Activated CD4-positive, alpha-beta T cell treated with anti-CD3 and anti-CD28 coated beads for 36 hours (primary cell): ENCODE measurements at places on chromosomes 13 and 19. TPM values are rescaled to one million over a fixed set of nuclear protein-coding genes. Genes with fewer than 3 reads are reported as not detected.

DNA sequence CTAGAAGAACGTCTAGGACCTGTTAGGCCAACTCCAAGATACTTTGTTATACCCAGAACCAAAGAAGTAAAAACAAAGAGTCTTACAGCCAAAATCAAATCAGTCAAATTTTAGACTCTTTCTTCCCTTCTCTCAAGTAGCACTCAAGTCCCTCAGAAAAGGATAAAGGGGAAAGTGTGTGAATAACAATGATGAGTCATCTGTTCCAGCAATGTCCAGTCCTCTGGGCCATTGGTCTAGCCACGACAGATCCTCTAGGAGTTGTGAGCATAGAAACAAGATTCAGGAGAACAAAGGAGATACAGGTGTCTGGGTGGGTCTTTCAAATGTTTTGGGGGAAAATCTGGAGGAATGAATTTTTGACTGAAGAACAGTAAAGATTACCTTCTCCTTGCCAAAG is 36.3 kb downstream of the STOML3 start:
- H3K27ac ChIP-seq = no peak overlapping the region
- no peaks in the 10 kb centered on the region for H3K36me3 ChIP-seq
- H3K4me3 ChIP-seq = no peak overlapping the region
- DNase-seq = no peak
- H3K27me3 ChIP-seq = peaks cover 8% of the 10 kb centered on the region
- H3K4me1 ChIP-seq = peaks cover 6% of the 10 kb centered on the region

- no peak for DNase-seq
- no peak overlapping the region for H3K27ac ChIP-seq
- no peaks in the 10 kb centered on the region for H3K36me3 ChIP-seq
- peaks cover 6% of the 10 kb centered on the region for H3K4me1 ChIP-seq
These were observed 83.5 kb upstream of the STARD13 start for GRCh38 chr13:33369073-33369472.

GRCh38 chr19:15453906-15454860 is 4.4 kb upstream of the WIZ start:
- DNase-seq = no peak
- H3K36me3 ChIP-seq = peaks cover 61% of the 10 kb centered on the region
- no peaks in the 10 kb centered on the region for H3K27me3 ChIP-seq
- peaks cover 11% of the 10 kb centered on the region for H3K4me1 ChIP-seq

- DNase-seq = no peak
- H3K27ac ChIP-seq = no peak overlapping the region
- H3K4me3 ChIP-seq = no peak overlapping the region
- no peaks in the 10 kb centered on the region for H3K27me3 ChIP-seq
- no peaks in the 10 kb centered on the region for H3K4me1 ChIP-seq
These were observed 56.1 kb upstream of the ATXN8OS start for GRCh38 chr13:70051531-70051930.

- no peaks in the 10 kb centered on the region for H3K27me3 ChIP-seq
- no peaks in the 10 kb centered on the region for H3K4me1 ChIP-seq
- H3K27ac ChIP-seq = no peak overlapping the region
- no peak overlapping the region for H3K4me3 ChIP-seq
These were observed 186.2 kb downstream of the VWA8 start for GRCh38 chr13:41774605-41775218.

DNA sequence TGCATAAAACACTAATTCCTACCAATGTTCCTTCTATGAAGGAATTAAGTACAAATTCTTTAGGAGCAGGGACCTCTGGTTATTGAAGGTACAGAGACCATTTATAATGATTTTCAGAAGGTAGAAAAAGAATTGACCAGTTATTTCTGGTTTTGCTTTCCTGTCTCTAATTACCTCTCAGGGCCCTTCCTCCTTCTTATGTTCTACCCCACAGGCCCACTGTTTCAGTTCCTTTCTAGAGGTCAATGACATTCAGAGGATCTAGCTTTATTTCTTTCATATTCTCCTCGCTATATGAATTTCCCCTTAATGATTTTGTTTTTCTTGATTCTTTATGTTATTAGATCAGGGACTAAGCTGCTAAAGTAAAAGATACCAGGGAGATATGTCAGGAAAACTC is 345.0 kb upstream of the SPRY2 start:
- H3K27me3 ChIP-seq = no peaks in the 10 kb centered on the region
- no peak overlapping the region for H3K27ac ChIP-seq
- peaks cover 2% of the 10 kb centered on the region for H3K36me3 ChIP-seq
- no peaks in the 10 kb centered on the region for H3K4me1 ChIP-seq
- DNase-seq = no peak

GRCh38 chr13:113373811-113374485 is 10.0 kb upstream of the GRTP1 start:
- no peaks in the 10 kb centered on the region for H3K4me1 ChIP-seq
- H3K36me3 ChIP-seq = no peaks in the 10 kb centered on the region
- no peak overlapping the region for H3K27ac ChIP-seq
- H3K4me3 ChIP-seq = no peak overlapping the region
- H3K27me3 ChIP-seq = peaks cover 5% of the 10 kb centered on the region

GRCh38 chr13:67238277-67238859 is 8.2 kb upstream of the PCDH9 start:
- H3K4me3 ChIP-seq = no peak overlapping the region
- no peaks in the 10 kb centered on the region for H3K36me3 ChIP-seq
- H3K27me3 ChIP-seq = no peaks in the 10 kb centered on the region
- DNase-seq = no peak

DNA sequence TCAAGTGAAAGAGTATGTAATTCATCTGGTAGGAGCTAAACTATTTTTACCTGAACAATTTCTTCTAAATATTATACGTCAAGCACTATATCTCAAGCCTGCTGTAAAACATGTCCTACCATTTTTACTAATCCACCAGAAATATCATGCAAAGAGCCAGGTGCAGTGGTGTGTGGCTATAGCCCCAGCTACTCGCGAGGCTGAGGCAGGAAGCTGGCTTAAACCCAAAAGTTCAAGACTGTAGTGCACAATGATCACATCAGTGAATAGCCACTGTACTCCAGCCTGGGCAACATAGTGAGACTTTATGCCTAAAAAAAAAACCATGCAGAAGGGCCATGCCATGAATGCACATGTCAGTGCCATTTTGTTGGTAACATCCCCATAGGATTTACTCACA is 20.7 kb upstream of the CLN5 start:
- no peak for DNase-seq
- no peak overlapping the region for H3K27ac ChIP-seq
- H3K36me3 ChIP-seq = no peaks in the 10 kb centered on the region
- peaks cover 4% of the 10 kb centered on the region for H3K27me3 ChIP-seq
- peaks cover 5% of the 10 kb centered on the region for H3K4me1 ChIP-seq

DNA sequence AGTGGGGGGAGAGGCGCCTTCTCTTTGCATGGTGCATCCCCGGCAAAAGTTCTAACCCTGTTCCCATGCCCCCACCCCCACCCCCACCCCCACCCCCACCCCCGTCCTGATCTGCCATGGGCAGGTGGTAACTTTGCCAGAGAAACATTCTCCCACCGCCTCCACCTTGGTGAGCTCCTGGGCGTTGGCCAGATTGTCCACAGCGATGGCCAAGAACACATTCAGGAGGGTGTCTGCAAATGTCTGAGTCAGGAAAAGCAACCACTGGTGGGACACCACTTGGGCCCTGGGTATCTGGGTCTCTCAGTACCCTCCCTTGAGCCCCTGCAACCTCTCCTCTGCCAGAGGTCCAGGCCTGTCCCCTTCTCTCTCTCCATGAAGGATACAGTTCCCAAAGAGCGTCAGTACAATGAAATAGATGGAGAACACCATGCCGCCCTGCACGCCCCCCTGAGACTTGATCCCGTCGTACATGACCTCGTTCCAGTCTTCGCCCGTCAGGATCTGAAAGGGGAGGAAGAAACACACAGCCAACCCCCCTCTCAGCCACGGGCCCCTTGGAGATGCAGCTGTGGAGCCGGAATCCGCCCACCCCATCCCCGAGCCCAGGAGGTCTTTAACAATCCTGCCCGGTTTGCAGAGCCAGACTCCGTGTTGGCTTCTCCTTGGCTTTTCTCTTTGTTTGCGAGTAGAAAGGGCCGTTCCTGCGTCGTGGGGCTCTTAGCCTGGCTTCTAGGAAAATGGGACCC is 153.3 kb downstream of the IER2 start:
- H3K36me3 ChIP-seq = no peaks in the 10 kb centered on the region
- peaks cover 39% of the 10 kb centered on the region for H3K27me3 ChIP-seq
- no peak overlapping the region for H3K27ac ChIP-seq
- H3K4me3 ChIP-seq = no peak overlapping the region

GRCh38 chr19:7628589-7629311 is 595 bp downstream of the XAB2 start:
- H3K4me3 ChIP-seq = peak overlapping the region; percentile 88
- DNase-seq = no peak
- peak overlapping the region; percentile 97 for H3K27ac ChIP-seq
- H3K36me3 ChIP-seq = peaks cover 26% of the 10 kb centered on the region

GRCh38 chr13:22487932-22488331 is 692.8 kb upstream of the SGCG start:
- no peaks in the 10 kb centered on the region for H3K36me3 ChIP-seq
- H3K4me3 ChIP-seq = no peak overlapping the region
- DNase-seq = no peak

DNA sequence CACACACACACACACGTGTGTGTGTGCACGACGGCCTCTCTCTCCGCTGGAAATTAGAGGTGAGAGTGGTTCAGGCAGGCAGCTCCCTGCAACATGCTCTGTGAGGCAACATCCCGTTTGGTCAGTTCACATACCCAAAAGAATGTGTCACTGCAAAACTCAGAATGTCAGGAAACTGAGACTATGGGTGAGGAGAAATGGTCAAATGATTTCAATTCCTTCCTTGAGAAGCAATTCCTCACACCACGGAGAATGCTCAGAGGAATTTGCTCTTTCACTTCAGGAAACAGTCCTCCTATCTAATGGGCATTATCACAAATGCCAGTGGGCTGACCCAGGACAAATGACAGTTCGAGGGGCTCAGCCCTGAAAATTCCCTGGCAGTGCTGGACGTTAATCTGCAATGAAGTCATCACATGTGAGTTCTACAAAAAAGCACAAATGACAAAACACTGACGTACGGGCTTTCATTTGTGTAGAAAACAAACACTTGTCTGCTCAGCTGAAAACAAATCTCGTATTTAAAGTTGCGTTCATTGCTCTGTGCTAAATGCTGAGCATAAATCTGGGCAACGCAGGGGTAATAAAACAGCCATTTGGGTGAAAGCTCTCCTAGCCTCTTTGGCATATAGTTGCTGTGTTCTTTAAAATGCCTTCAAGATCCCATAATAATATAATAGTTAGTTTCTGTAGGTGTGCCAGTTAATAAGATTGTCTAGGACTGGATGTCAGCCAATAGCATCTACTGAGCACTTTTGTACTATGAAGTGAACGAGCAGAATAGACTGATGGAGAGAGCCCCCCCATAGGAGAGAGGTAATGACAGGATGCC is 18.6 kb upstream of the LATS2 start:
- H3K27me3 ChIP-seq = peaks cover 7% of the 10 kb centered on the region
- no peak overlapping the region for H3K4me3 ChIP-seq
- H3K36me3 ChIP-seq = no peaks in the 10 kb centered on the region
- no peak for DNase-seq
- H3K4me1 ChIP-seq = peaks cover 3% of the 10 kb centered on the region
- H3K27ac ChIP-seq = no peak overlapping the region

- H3K4me1 ChIP-seq = peaks cover 35% of the 10 kb centered on the region
- no peaks in the 10 kb centered on the region for H3K27me3 ChIP-seq
- H3K4me3 ChIP-seq = no peak overlapping the region
- DNase-seq = peak; percentile 62
- H3K36me3 ChIP-seq = no peaks in the 10 kb centered on the region
These were observed 12.0 kb downstream of the B3GNT3 start for GRCh38 chr19:17806945-17807344.

DNA sequence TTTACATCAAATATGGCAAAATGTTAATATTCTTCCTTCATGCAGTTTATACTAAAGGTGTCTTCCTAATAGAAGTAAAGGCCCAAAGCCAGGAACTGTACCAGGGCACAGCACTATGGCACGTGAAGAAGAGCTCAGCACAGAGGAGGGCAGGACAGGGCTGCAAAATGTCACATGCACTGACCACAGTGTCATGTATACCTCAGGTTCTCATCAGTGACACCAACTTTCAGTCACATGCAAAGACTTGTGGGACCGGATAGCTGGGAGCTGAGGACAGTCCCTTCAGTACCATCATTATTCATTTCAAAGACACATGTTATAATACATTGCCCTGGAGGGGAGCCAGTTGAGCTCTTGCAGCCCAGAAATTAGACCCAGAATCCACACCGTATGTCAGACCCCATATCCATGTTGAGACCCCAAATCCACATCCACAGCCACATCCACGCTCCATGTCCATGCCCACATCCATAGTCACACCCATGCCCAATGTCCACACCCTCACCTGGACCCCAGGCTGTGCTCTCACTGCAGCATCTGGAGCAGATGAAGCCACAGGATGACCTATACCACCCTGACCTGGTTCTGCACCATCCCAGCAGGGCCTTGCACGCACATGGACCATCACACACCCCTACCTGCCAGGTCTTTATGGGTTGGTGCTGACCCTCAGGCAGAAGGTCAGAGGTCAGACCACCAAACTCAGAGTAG is 111.8 kb downstream of the TUBA3C start:
- H3K36me3 ChIP-seq = no peaks in the 10 kb centered on the region
- no peaks in the 10 kb centered on the region for H3K4me1 ChIP-seq
- no peak for DNase-seq
- H3K27ac ChIP-seq = no peak overlapping the region
- peaks cover 5% of the 10 kb centered on the region for H3K27me3 ChIP-seq

DNA sequence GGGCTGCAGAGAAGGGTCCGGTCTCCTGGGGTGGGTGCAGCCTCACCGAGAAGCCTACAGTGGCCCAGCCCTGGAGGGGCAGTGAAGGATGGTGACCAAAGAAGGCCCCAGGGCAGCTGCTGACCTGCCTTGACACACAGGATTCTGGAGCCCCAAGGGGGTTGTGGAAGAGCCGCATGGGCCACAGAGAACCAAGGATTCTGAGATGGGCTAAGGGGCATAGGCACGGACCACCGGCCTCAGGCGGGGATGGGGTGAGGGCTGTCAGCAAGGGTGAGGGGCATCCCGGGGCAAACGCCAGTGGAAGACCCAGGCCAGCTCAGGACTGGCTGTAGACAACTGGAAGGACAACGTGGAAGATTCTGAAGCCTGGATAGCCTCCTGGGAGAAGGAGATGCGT is 151.6 kb downstream of the TEX29 start:
- H3K27me3 ChIP-seq = peaks cover 8% of the 10 kb centered on the region
- no peak overlapping the region for H3K4me3 ChIP-seq

- DNase-seq = no peak
- peaks cover 1% of the 10 kb centered on the region for H3K27me3 ChIP-seq
- no peaks in the 10 kb centered on the region for H3K36me3 ChIP-seq
- H3K27ac ChIP-seq = no peak overlapping the region
- no peaks in the 10 kb centered on the region for H3K4me1 ChIP-seq
- no peak overlapping the region for H3K4me3 ChIP-seq
These were observed 58.1 kb downstream of the MRPL57 start for GRCh38 chr13:21234526-21234925.

The LRRC4B gene
- total RNA-seq = not detected

The CLEC17A gene
- 2.5 TPM for total RNA-seq

The DZIP1 gene
- 0.33 TPM for total RNA-seq

The CBY2 gene
- not detected for total RNA-seq

The ZNF497 gene
- total RNA-seq = 1.1 TPM

The TUBA3C gene
- not detected for total RNA-seq

The PEX11G gene
- 1.1 TPM for total RNA-seq

The DENND1C gene
- total RNA-seq = 56.3 TPM

The CLN5 gene
- 14.9 TPM for total RNA-seq

The ARHGAP45 gene
- 137 TPM for total RNA-seq

The SMIM7 gene
- 46.5 TPM for total RNA-seq

The CEACAM16 gene
- total RNA-seq = not detected
